NCI-H1092 treated with DMSO at 0.1 percent for 48 hours (cell line): ENCODE measurements at places on chromosomes 7 and 10.
A peak's percentile ranks its signal among the peaks of the same experiment; 100 is the strongest.

- DNase-seq: no peak
Observed at GRCh38 chr7:85566095-85566794, 379.4 kb upstream of the SEMA3D start.

DNA sequence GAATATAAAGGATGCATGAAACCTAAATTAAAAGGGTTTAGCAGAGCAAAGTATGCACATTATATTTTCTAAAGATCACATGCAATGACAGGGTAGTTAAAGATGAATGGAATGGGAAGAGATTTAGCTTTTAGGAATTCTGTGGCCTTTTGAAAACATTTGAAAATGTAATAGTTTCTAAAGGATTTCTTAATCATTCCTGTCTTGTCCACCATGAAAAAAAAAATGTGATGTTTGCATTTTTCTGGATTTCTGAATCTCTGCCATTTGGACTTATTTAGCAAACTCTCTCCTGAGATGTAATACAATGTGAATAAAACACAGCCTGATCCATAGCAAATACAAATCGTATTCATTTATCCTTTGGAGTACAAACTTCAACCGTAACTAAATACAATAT is 126.6 kb upstream of the RAB11FIP2 start:
- no peak for DNase-seq

DNA sequence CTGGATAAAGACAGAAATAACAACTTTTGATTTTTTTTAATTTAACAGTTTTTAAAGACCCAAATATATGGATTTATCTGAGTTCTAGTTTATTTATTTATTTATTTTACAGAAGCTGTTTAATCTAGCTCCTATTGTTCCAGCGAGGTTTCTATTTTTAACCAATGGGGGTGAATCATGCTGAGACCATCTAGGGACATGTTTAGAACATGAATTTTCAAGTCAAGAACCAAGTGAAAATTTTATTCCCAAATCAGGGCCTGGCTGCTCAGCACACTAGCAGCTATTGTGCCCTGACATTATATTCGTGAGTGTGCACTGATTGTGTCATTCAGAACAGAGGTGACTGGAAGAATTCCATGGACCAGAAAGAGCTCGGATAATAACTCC is 24.6 kb upstream of the MPP7 start:
- DNase-seq: no peak

DNA sequence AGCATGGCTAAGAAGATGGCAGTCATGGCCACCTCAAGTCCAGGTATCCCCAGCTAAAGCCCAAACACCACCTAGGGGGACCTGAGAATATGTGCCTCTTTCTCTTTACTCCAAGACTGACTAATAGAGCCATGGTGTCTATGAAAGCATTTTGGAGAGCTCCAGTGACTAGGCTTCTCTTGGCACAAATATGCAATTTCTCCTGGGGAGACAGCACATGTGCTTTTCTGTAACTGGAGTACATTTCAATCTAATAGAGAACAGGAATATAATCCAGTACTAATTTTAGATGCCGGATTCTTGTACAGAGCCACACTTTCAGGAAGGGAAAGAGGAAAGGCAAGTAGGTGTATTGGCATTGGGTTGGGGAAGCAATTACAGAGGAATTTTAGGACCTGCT is 260.1 kb downstream of the BMPER start:
- DNase-seq: no peak

- DNase-seq: peak; percentile 48
Observed at GRCh38 chr7:80609751-80610150, 28.7 kb upstream of the CD36 start.

DNA sequence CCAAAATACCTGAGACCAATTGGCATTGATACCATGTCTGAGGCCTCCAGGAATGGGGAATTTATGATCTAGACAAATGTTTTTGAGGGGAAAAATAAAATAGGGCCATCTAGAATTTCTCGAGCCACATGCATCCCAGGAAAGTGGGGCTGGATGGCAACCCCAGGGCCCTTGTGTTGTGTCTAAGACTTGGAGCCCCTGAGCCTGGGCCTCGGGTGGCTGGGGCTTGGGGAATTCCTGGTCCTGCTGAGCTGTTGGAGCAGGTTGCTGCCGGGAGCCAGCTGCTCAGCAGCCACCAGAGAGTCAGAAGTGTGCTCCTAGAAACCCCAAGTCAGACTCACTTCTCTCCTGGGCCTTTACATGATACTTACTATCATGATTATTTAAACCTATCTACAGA is 172.9 kb downstream of the WDR37 start:
- no peak for DNase-seq

- DNase-seq: no peak
Observed at GRCh38 chr7:95421847-95422444, 12.9 kb downstream of the PON2 start.

- no peak for DNase-seq
Observed at GRCh38 chr10:58350619-58351323, 16.0 kb downstream of the UBE2D1 start.

GRCh38 chr7:146725520-146725919 is 608.9 kb downstream of the CNTNAP2 start:
- DNase-seq: no peak

- DNase-seq: no peak
Observed at GRCh38 chr10:59617996-59618395, 91.7 kb downstream of the SLC16A9 start.

GRCh38 chr7:148527717-148528168 is 62.8 kb upstream of the C7orf33 start:
- peak; percentile 85 for DNase-seq

DNA sequence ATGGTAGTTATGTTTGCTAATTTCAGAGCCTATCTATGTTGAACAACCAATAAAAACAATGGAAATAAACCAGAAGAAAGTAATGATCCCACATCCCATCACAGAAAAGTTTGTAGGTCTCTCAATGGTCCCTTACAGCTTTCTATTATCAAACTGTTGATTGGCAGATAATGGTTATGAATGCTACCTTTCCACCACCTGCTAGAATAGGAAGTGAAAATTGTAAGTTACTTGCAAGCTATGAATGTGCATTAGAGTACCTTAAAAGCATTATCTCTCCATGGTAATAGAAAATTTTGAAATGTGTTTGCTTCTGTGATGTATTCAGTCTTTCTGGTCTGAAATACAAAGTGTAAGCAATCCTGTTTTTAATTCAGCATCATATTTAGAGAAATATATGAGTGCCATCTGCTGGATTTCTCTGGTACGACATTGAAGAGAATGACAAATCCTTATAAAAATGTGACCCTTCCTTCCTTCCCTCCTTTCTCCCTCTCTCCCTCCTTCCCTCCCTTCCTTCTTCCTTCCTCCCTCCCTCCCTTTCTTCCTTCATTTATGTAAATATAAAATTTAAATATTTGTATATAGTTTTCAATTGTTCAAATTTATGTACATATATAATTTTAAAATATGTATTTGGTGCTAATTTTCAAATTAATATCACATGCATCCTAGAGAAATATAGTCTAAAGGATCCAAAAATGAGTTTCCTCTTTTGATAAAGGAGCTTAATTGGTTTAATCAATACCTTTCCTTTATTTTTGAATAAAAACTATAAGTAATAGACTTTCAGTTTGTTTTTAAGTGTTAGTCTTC is 41.4 kb upstream of the PNLIPRP3 start:
- peak; percentile 2 for DNase-seq

GRCh38 chr7:90411510-90411909 is 8.2 kb downstream of the CLDN12 start:
- no peak for DNase-seq

DNA sequence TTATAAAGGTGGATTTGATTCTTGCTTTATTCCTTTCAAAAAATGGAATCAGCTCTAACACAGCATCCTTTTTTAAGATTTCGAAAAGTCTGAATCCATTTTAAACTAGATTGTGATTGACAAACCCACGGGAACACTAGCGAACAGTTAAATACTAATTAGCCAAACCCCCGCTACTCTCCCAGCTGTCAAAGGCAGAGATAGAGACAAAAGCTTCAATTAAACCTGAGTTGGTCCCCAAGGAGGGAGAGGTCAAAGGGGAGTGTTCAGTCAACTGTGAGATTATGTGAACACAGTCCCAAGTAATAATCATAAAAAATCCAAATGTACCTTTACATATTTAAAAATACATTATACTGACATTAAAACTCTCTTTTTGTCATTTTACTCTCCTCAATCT is 65.7 kb upstream of the TBX20 start:
- no peak for DNase-seq

DNA sequence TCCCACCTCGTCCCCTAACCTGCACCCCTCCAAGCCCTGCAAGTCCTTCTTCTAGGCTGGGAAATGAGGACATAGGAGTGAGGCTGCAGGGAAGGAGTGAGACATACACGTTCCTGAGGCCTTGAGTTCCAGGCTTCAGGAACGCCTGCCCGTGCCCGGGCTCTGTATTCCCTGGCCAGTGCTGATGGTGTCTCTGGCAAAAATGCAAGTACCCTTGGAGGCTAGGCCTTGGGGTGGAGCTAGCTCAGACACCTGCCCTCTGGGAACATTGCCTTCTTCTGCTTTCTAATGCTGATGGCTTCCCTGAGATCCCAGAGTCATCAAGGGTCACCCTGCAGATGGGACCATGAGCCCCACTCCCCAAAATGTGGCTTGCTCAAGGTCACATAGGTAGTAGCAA is 76.0 kb downstream of the GRK5 start:
- no peak for DNase-seq

GRCh38 chr7:26375726-26376174 is 84.1 kb downstream of the SNX10 start:
- peak; percentile 87 for DNase-seq

DNA sequence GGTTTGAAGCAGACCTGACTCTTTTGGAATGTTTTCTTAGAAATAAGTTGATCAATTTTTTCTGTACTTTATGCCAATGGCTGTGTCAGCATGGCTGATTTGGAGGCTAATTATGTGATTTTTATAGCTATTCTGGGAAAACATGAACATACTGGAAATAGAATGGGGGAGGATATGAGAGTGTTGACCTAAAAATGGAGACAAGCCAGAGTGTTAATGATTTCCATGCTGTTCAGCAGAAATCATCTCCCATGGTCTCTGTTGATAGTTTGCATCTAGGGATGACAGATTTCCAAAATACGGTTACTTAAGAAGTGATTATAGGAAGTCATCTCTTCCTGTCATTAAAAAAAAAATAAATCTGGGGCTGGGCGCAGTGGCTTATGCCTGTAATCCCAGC is 32.7 kb upstream of the DMTF1 start:
- DNase-seq: no peak

- peak; percentile 77 for DNase-seq
Observed at GRCh38 chr7:70693686-70694433, 438.1 kb upstream of the GALNT17 start.

DNA sequence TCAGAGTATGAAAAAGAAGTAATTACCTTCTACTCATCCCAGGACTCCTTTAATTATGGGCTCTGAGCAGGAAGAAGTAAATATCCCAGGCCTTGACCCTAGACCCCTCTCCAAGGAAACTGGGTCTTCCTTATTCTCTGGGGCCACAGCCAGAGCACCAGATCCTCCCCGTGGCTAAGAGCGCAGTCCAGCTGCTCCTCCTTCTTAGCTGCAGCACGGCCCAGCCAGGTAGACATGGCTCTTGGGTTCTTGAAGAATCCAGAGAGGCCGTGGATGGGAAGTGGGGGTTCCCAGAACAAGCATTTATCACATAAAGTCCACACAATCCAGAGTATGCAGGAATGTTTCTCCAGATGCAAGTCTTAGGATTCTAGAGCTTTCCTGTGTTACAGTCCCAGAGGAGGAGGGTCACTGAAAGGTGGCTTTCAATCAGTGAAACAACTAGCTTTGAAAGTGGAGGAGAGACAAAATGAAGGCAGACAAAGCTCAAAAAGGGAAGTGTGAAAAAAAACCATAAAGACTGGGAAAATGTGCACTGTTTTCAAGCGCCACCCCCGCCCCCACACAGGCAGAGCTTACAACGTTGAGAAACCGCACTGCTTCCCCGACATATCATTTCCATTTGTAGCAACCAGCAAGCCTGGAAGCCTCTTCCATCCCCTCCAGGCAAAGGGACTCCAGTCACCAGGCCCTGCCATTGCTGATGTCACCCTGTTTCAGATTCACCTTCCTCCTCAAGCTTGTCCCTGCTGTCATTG is 396.5 kb upstream of the MKI67 start:
- DNase-seq: no peak

- DNase-seq: no peak
Observed at GRCh38 chr10:1057106-1057657, 997 bp downstream of the WDR37 start.

DNA sequence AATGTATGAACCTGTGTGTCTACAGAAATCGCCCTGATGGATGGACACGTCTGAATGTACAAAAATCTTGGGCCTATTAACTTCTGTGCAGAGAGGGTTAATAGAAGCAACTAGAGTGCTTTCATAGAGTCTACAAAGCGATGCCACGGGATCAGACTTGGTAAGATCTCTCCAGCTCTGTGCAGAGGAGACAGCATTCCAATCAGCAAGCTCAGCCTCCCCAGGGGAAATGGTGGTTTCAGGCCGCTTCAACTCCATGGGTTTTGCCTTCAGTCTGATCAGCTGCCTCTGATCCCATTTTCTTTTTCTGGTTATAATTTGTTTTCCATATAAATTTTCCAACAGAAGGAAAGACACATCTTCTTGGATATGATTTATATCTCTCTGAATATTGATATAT is 35.1 kb upstream of the COBL start:
- DNase-seq: no peak

DNA sequence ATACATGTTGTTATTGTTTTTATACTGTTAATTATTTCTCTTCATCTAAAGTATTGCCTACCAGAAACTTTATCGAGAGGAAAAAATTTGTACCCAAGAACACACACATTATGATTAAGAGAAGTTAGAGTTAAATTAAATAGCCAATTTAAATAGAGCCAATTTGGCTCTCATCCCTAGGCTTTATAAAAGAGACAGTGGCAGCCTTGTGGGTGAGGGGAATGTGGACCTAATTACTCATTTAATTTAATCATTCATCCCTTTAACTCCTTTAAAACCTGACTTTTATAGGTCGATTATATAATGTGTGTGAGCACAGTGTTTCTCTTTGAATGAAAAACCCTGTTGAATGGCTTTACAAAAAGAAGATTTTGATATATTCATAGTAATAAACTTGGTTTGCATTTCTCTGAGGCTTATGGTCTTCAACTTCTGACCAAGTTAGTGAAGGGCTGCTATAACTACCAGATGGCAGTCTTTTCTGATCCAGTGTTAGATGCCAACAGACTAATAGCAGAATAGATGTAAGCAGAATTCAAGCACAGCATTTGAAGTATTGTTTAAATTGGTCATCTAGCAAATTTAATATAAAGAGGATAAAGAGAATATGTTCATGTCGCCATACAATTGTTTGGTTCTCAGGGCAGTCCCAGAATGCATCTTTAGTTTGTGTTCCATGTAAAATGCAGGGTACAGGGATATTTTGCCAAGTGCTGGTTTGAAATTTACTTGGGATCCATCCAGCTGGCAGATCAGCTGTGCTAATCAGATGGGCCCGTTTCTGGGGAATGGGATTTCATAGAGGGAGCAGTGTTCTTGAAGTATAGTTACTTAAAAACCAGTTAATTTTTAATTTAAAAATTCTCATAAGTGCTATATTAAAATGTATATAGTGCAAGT is 25.3 kb downstream of the ADD3 start:
- no peak for DNase-seq

GRCh38 chr10:117500456-117500855 is 42.1 kb upstream of the EMX2 start:
- DNase-seq: no peak
